ENCODE measurements at places on chromosomes 12 and 14.

DNA sequence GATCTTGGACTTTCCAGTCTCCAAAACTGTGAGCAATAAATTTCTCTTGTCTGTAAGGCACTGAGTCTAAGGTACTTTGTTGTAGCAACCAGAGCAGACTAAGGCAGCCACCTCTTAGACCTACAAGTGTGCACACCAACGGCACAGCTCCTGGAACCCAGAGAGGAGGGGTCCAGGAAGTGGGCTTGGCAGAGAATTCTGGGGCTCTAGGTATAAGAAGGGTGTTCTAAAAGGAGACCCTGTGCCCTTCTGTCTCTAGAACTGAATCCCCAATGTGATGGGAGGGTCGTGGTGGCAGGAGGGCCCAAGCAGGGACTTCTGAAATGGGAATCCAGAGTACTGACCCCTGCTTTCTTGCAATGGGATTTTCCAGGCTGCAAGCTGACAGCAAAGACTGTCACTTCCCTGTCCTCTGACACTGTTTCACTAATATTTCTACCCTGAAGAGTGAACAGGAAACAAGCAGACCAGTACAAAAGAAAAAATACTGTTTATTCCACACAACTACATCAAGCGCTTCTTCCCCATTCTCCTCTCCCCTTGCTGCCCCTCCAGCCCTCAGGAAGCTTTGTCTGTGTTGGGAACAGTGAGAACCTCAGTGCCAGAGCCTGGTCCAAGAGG is 13.6 kb upstream of the TFCP2 start:
- DNase-seq: no peak

- no peak for DNase-seq
Measured at GRCh38 chr12:99658671-99659349, 11.3 kb downstream of the GARIN6 start.

GRCh38 chr12:56143870-56144269 is 8.5 kb upstream of the MYL6B start:
- no peak for DNase-seq

- no peak for DNase-seq
Measured at GRCh38 chr12:50402264-50403000, 1.7 kb downstream of the LARP4 start.

GRCh38 chr12:76252031-76252430 is 96.2 kb downstream of the BBS10 start:
- DNase-seq: no peak
